ENCODE measurements at places on chromosomes 1 and 21. TPM values are rescaled to one million over a fixed set of nuclear protein-coding genes. Genes with fewer than 3 reads are reported as not detected.

CAPN8 gene
- total RNA-seq: 0.58 TPM

PLA2G2A gene
- 0.35 TPM for total RNA-seq

IFI44L gene
- 2.6 TPM for total RNA-seq

C1orf116 gene
- under 0.01 TPM for total RNA-seq

KIF17 gene
- total RNA-seq: 1.8 TPM

PDZK1 gene
- total RNA-seq: 0.40 TPM

SPRR2A gene
- not detected for total RNA-seq

NPR1 gene
- 12.9 TPM for total RNA-seq

CLDN19 gene
- 0.53 TPM for total RNA-seq

CYP4A22 gene
- not detected for total RNA-seq

SHE gene
- 8.2 TPM for total RNA-seq
